ENCODE measurements at places on chromosomes 2 and 18.

DNA sequence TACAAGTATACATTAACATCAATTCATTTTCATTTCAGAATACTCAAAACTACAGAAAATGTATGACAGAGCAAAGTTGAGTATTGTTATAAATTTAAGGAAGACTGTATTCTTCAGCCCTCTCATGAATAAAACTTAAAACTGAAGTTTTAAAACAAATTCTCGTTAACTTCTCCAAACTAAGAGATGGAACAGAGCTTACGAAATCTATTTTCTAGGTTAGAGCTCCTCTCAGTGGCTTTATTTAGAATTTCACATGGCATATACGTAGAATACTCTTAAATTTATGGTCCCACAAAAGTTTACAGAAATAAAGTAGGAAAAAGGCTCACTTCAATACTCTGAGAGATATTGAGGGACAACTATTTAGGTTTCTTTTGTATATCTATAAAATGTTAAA, 612.1 kb downstream of the KCNJ3 start:
- DNase-seq, result no peak

DNA sequence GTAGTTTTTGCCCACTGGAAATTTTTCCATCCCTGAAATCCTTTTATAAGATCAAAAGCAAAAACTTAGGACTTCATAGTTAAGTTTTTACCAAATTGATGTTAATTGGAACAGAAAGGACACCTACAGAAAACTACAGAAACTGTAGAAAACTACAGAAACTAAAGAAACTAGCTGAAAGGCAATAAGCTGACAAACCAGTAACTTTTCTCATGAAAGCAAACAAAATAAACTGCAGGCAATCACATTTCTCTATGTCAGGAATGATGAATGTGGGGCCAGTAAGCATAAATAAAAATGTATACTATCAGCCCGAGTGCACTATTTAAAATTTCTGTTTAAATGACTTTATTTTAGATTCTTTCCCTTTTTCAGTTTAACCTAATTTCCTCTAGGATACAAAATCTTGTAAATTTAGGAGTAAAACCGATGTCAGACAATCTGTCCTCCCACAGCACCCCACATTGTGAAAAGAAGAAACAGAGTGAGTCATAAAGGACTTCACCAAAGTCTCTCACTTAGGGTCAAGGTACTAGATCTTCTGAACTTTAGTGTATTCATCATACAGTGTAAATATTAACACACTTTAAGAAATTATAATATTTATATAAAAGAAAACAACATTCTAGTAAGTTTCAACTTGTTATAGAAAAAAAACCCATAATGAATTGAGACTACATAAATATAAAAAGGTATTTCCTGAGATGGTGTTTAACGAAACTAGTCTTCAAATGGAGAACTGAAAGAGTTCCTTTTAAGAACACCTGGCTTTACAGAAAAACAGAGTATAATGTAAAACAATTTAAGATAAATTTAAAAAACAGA, 46.6 kb downstream of the USP40 start:
- DNase-seq, result no peak

DNA sequence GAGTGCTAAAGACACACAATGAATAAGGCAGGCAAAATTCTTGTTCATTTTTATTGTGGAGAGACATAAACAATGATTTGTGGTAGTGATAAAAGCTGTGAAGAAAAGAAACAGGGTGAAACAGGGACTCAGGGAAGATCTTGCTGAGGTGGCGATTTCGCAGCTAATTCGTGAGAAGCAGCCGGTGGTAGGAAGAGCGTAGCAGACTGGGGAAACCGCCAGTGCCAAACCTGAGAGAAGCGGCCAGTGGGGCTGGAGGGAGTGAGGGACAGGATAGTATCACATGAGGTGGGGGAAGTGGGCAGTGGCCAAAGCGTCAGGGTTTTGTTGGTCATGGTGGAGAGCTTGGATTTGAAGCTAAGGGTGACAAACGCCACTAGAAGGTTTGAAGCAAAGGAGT, 42.3 kb downstream of the TMEM178A start:
- DNase-seq, result no peak

GRCh38 chr2:216830346-216830745, 29.5 kb downstream of the TNP1 start:
- DNase-seq, result no peak

- no peak for DNase-seq
Observed at GRCh38 chr2:27730261-27730662, 41.3 kb upstream of the MRPL33 start.

DNA sequence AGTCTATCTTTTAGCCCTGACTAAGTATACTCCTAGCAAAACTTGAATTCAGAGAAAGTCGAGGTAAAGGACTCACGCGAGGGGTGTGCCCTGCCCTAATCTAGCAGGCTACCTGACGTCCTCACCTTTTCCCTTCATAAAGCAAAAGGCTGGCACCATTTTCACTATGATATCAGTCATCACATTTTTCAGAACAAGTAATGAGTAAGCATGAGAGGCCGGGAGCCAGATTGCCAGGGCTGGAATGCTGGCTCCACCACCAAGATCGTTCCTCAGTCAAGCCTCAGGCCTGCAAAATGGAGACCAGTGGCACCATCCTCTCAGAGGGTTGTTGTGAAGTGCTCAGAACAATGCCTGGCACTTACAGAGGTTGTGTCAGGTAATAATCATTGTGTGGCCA, 18.7 kb upstream of the NCKAP5 start:
- DNase-seq, result no peak

DNA sequence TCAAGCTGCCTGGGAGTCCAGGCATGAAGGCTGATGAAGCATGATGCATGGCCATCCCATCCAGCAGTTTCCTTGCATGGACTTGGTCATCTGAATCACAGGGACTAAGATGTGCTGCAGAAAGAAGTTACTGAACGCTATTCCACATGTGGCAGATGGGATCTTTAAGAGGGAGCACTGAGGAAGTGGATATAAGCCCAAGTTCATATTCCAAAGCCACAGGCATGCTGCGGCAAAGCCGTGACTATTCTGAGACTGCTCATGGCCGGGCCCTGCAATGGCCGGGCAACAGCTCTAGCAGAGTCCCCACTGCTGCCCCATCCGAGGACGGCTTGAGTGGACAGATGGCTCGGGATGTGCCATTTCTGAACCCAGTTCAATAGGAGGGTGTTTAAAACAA, 61.5 kb downstream of the STPG4 start:
- no peak for DNase-seq

DNA sequence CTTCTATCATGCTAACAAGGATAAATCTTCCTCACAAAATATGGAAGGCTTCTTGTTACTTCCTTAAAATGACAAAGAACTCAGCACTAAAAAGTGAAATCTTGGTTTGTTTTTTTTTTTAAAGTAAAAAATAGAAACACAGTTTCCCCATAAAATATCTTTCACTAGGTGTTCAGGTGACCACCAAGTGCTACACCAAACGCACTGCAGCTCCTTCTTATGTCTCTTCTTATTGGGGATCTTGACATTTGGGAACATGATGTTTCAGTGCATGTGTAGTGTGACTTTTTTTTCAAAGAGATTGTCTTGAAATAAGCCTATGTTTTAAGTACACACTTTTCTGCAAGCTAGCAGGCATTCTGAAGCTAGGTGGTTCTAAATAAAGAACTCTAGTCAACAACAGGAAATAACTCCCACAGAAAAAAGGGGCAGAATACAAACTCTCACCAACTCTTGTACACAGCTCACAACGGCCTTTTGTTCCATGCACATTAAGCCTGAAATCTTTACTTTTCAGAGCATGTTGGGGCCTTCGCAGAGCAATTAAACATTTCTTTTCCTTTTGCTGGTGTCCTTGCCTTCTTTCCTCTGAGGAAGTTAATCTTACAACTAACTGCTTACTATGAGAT, 13.2 kb upstream of the SERTAD2 start:
- no peak for DNase-seq

DNA sequence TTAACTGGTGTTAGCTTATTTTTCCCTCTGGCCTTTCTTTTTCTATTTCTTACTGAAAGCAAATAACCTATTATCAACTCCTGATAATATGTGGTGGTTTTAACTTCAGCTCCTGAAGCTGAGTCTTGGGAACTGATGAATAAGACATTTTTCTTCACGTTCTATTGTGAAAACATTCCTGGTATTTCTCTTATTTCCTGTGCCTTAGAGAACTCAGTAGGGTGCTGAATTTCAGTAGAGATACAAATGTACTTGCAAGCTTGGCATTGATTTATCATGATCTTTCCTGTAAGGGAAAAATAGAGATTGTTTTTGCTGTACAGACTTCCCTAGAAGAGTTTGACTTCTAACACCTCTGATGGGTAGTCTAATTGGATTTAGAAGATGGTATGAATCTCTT, 52.8 kb upstream of the DCC start:
- DNase-seq, result no peak

DNA sequence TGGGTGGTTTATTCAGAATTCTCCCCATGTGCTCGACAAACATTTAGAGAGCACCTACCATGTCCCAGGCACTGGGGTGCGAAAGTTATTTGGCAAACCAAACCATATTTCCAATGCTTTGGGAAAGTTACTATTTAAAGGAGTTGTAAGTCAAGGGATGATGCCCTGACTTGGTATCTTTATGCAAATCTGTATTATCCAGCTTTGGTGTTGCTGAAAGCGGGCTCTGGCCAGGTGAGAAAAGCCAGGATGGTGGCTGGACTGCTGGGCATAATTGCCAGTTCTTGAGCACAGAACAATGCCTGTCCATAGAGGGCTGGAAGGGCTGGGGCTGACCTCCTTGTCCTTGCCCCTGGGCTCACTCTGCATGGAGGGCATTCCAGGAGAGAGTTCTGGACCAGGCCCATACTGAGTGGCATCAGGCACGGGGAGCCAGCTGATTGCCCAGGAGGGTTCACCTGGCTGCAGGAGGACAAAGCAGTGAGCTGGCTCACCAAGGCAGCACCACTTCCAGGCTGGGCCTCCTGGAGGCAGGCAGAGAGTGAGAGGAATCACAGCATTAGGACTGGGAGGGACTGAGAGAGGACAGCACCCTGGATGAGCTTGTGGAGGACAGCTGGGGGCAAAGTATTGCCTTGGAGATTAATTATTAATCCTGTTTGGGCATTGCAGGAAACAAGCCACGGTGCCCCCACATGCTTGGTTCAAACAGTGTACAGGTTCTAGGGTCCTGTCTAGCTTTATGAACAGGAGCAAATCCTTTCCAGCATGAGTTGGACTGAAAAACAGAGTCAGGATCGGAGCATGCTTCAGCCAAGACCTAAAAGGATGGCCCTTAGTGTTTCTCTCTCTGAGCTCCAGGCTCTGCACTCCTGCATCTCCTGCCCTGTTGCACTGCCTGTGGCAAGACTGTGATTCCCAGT, 7.1 kb downstream of the KHK start:
- DNase-seq, result no peak

- DNase-seq, result no peak
Observed at GRCh38 chr2:141393214-141393545, 737.6 kb downstream of the LRP1B start.

DNA sequence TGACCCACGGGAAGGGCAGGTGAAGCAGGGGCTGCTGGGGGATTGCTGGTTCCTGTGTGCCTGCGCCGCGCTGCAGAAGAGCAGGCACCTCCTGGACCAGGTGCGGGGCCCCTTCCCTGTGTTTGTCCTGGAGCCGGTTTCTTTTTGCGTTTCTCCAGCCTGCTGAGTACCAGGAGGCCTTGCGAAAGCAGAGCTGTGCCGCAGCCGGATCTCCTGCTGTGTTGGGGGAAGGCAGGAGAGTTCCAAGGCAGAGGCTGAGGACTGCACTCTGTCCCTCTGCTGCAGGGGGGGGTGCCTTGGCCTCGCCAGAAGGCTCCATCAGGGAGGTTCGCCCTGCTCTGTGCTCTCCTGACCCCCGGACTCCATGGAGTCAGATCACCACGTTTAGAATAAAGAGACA, 2.8 kb downstream of the CAPN10 start:
- no peak for DNase-seq

GRCh38 chr18:36355511-36355910, 58.0 kb downstream of the FHOD3 start:
- DNase-seq, result no peak

DNA sequence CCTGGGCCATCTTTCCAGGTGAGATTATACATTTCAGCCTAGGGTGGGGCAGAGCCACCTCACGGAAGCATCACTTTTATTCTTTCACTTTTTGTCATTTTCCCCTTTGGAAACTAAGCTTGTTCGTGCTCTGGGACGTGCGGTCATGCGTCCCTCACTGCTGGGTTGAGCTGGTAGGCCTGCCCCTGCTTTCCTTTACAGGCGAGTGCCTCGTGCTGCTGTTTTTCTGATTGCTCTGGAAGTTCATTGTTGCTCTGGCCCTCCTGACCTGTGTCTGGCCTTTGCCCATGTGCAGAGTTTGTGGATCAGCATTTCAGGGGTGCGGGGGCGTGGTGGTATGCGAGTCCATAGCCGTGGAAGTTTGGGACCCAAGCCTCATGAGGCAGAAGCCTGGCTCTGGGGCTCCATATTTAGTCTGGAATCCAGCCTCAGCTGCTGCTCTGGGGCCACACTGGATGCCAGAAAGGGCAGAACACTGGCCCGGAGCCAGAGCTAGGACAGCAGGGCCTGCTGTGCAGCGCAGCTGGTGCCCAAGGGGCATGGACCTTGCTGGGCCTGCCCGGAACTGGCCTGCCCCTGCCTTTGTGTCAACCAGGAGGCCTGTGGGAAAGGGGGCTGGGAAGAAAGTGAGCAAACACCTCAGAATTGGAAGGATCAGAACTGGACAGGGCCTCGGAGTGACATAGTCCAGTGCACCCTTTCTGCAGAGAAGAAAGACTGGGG, 51.1 kb downstream of the CTIF start:
- DNase-seq, result no peak

DNA sequence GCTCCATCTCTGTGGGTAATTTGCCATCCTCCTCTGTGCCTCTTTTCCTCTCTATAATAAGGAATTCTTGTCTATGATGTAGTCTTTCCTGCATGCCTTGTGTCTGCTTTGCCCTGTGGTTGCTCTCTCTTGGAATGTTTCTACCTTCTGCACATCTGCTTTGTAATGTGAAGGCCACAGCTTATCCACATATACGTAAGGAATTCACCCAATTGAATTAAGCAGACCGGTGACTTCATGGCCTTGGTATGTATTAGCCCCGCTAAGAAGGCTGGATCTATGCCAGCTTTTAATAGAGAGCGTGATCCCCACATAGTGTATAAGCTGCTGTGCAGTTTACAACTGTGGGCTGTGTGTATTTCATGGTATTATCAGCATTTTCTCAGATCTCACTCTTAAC, 274.7 kb downstream of the RNF144A start:
- DNase-seq, result no peak

GRCh38 chr2:44167311-44167907, 1.3 kb upstream of the PPM1B start:
- no peak for DNase-seq

DNA sequence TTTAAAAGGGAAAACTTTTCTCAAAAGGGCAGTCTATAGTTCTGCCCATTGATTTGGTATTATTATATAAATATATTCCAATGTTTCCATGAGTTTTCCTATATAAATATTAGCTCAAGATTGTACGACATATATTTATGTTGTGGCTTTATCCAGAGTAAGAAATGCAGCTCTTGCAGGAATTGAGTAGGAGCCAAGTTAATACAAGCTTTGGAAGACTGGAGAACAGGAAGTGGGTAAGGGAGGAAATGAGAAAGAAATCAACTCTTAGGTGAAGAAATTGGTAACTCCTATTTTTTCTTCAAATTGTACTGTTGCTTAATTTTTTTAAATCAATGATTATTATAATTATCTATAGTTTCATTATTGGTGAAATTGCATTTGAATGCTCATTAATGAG, 105.4 kb upstream of the FAM117B start:
- no peak for DNase-seq
